ENCODE measurements at places on chromosomes 6 and 20.

DNA sequence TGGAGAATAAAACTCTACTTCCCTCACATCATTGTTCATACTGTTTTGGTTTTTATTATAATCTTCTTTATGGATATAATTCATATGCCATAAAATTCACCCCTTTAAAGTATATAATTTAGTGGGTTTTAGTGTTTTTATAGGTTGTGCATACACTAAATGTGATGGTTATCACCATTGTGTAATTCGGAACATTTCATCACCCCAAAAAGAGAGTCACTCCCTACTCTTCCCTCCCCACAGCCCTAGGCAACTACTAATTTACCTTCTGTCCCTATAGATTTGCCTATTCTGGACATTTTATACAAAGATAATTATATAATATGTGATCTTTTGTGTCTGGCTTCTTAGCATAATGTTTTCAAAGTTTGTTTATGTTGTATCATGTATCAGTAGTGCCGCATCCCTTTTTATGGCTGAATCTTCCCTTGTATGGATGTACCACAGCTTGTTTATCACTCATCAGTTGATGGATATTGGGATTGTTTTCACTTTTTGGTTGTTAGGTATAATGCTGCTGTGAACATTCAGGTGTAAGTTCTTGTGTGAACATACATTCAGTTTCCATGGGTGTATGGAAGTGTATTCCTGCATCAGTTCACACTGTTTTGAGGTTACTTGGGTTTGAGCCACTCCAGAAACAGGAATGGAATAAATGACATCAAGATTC is 4.2 kb downstream of the TM9SF4 start:
- DNase-seq: no peak

DNA sequence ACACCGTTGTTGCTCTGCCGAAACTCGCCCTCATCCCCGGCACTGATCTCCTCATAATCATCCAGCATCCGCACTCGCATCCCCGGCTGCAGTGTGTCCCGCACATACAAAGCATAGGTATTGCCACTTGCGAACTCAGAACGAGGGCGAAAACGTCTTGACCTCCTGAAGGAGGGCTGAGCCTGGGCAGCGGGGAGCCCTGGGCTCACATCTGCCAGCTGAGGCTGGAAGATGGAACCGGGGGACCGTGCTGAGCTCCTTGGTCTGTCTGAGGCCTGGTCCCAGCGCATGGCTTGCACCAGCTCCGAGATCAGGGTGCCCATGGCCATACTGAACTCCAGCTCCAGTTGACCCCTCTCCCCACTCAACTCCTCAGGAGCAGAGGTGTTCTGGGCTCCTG is 2.7 kb downstream of the CUL7 start:
- DNase-seq: no peak

DNA sequence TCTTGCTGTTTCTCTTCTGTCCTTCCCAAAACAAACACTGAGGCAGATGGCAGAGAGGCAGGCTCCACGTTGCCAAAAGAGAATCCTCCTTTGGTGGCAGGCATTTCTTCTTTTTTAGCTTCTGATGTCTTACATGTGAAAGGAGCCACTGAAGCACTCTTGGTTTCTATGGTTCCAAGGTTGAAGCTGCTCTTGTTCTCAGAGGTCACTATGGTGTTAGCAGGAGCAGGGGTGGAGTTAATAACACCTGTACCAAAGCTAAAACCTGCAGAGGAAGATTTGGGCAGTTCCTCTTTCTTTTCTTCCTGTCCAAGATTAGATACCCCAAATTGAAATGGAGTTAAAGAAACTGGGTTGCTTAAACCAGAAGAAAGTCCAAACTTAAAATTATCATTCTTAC is 28.8 kb downstream of the FAM8A1 start:
- no peak for DNase-seq

- DNase-seq: no peak
Observed at GRCh38 chr6:135210632-135211305, 29.7 kb downstream of the MYB start.

GRCh38 chr6:102204351-102204750 is 810.8 kb downstream of the GRIK2 start:
- DNase-seq: no peak

GRCh38 chr20:25361287-25361683 is 29.4 kb downstream of the ABHD12 start:
- no peak for DNase-seq

DNA sequence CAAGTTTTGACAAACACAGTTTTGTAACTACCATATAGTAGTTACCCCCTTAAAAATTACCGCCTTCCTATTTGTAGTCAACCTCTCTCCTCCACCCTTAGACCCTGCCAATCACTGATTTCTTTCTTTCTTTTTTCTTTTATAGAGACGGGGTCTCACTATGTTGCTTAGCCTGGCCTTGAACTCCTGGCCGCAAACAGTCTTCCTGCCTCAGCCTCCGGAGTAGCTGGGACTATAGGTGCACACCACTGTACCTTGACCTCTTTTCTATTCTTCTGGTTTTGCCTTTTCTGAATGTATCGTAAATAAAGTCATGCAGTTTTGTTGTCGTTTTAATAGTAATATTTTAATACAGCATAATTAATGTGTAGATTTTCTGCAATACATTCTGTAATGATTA is 460.3 kb downstream of the EPM2A start:
- DNase-seq: no peak
